Breast epithelium (tissue), 4 donors: ENCODE measurements at places on chromosomes 2 and 18.

DNA sequence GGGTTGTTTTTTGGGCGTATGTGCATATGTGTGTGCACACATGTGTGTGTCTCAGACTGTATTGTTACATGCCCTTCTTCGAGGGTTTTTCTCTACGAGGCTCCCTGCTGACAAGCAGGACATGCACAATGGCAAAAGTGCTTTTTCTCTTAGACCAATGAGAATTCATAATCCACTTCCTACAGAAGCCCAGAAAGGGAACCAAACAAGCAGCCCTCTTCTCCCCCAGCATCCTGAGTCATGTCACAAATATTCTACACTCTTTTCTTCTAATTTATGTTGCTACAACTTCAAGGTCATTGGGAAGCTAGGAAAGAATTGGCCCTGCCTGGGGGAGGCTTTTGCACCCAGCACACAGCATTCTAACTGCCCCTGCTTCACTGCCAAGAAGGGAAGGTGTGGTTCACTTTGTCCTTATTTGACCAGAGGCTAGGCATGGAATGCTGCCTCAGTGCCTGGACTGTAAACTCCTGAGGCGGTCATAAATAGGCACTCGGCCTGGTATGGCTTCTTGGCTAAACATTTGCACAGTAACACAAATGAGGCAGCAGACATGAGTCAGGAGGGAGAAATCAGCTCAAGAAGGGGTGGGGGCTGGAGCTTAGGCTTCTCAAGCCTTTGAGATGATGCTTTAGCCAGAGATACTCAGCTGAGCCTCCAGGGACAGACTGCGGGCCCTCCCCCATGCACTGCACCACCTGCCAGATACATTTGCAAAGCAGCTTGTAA is 92.7 kb upstream of the KLF7 start:
- H3K27me3 ChIP-seq = no peaks in the 10 kb centered on the region
- no peaks in the 10 kb centered on the region for H3K4me1 ChIP-seq
- no peak overlapping the region for H3K4me3 ChIP-seq
- H3K36me3 ChIP-seq = no peaks in the 10 kb centered on the region
- peak; percentile 67 for DNase-seq

DNA sequence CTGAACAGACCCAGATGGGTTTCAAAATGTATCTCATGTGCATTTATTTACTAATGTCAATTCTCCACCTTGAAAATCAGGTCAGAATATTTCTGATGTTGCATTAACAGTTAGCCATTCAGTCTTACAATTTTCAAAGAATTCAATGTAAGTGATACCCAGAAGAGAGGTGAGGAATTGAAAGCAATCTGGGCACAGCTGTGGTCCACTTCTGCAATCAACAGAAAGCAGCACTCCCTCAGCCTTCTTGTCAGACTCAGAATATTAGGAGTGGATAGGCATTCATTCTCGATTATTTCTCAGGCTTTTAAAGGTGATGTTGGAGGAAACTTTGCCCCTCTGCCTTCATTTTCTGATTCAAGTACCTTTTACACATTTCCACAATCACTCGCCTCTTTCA is 15.7 kb downstream of the CCL20 start:
- no peaks in the 10 kb centered on the region for H3K4me1 ChIP-seq
- no peaks in the 10 kb centered on the region for H3K36me3 ChIP-seq
- no peak overlapping the region for H3K4me3 ChIP-seq
- no peak overlapping the region for H3K27ac ChIP-seq

DNA sequence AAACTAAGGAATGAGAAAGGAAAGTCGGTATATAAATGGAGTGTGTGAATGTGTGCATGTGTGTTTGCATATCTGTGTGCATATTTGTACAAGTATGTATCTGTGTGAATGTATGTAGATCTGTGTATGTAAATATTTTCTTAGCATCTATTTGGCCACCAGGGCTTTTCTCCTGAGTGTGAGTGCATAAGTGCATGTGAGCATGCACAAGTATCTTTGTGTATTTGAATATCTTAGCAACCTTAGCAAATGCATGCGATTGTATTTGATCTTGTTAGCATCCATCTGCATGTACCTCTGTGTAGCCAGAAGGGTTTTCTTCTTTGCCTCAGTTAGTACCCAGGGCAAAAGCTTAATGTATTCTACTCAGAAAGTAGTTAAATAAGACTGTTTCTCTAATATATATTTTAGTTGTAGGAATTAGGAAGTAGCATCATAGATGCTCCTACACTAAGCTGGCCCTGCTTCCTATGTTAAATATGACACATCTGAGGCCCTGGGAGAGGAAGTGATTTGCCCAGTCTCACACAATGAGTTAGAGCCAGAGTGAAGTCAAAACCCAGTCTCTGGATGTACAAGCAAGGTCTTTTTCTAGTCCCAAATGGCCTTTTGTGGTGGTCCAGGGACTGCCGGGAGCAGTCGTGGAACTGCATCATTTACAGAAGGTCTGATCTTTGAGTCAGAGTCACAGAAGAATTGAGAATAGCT is 9.2 kb downstream of the FKBP1B start:
- no peak overlapping the region for H3K27ac ChIP-seq
- H3K4me1 ChIP-seq = no peaks in the 10 kb centered on the region
- no peaks in the 10 kb centered on the region for H3K36me3 ChIP-seq
- H3K27me3 ChIP-seq = no peaks in the 10 kb centered on the region
- no peak for DNase-seq
- no peak overlapping the region for H3K4me3 ChIP-seq

- no peak for DNase-seq
- no peaks in the 10 kb centered on the region for H3K27me3 ChIP-seq
- H3K27ac ChIP-seq = no peak overlapping the region
- H3K4me3 ChIP-seq = no peak overlapping the region
- H3K36me3 ChIP-seq = no peaks in the 10 kb centered on the region
These were observed 261.8 kb downstream of the NEDD4L start for GRCh38 chr18:58305792-58306191.

DNA sequence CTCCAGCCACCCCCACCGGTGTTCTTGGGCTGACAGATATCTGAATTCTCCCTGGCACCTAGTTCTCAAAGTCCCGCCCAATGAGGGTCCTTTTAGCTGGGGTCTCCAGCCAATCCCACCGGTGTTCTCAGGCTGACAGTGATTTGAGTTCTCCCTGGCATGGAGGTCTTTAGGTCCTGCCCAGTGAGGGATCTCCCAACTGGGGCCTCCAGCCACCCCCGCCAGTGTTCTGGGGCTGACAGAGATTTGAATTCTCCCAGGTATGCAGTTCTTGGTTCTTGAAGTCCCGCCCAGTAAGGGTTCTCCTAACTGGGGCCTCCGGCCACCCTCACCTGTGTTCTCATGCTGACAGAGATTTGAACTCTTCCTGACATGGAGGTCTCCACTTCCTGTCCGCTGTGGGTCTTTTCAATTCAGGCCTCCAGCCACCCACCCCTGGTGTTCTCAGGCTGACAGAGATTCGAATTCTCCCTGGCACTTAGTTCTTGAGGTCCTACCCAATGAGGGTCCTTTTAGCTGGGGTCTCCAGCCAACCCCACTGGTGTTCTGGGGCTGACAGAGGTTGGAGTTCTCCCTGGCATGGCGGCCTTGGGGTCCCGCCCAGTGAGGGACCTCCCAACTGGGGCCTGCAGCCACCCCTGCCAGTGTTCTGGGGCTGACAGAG is 154.6 kb downstream of the ANKRD36 start:
- H3K36me3 ChIP-seq = no peaks in the 10 kb centered on the region

GRCh38 chr2:203681978-203682377 is 24.5 kb upstream of the CD28 start:
- no peaks in the 10 kb centered on the region for H3K36me3 ChIP-seq
- DNase-seq = no peak
- peak overlapping the region; percentile 91 for H3K27ac ChIP-seq
- H3K4me3 ChIP-seq = no peak overlapping the region
- no peaks in the 10 kb centered on the region for H3K27me3 ChIP-seq
- peaks cover 11% of the 10 kb centered on the region for H3K4me1 ChIP-seq

DNA sequence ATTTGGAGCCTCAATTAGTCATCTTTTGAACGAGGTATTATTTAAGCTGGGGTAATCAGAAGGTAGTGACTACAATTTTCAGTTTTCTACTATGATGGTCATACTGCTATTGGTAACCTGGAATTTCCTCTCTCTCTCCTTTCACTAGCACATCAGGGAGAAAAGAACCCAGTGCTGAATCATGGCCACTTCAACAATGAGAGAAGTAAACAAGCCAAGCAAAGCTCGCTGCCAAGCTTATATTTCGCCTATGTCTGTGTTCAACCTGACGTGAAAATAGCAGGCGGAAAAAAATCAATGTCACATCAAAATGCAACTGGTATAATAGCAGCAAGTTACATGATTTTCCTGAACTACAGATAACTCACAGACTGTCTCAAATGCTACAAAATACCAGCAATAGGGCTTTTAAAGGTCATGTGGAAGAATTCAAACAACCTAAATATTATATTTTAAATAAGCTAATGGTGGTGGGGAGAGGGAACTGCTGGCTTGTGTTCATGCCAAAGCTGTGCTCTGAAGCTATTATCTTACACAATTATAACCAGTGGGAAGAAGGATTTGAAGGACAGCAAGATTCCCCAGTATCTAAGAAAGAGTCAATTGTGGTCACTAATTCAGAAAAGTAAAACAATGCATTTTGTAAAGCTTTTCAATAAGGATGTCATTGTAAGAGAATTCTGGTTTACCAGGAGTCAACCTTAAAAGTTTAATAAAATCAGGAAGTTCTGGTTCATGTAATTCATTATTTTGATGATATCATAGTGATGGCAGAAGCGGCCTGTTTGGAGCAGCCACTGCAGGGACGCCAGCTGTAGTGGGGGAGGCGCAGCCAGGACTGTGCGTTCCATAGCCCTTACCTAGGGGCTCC is 38.0 kb downstream of the RNF152 start:
- H3K36me3 ChIP-seq = no peaks in the 10 kb centered on the region
- no peaks in the 10 kb centered on the region for H3K27me3 ChIP-seq
- no peaks in the 10 kb centered on the region for H3K4me1 ChIP-seq
- DNase-seq = no peak
- no peak overlapping the region for H3K27ac ChIP-seq

DNA sequence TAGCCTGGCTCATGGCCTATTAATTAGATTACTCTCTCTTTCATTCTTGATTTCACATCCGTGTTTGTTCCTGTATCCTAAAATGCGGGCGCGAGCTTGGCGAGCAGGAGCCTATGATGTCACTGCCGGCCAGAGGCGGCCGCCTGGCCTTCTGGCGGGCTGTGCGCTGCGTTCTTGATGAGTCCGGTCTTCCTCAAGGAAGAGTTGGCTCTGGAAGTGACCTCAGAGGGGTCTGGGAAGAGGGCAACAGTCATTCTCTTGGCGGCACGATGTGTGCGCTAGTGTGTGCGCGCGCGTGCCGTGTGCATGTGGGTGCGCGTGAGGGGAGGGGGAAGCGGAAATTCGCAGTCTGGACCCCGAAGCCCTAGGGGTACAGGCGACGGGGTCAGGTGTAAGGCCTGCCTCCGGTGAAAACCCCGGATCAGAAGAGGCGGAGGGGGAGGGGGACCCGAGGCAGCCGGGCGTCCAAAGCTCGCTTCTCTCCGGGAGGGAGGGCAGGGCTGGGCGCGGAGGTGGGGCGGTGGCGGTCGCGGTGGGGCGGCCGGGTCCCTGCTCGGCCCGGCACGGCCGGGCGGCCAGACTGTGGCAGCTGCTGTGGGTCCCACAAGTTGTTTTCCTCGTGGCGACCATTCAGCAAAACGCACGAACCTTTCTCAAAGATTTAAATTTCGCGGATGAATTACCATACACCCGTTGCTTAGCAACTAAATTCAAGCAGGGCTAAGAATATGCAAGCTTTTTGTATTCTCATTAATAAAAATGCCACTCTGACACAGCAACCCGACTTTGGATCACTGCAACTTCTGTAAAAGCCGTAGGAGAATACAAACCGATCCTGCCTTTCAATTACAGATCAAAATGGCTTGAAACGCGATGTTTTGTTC is 8.4 kb downstream of the POU3F3 start:
- no peak overlapping the region for H3K27ac ChIP-seq
- peaks cover 7% of the 10 kb centered on the region for H3K27me3 ChIP-seq
- no peaks in the 10 kb centered on the region for H3K36me3 ChIP-seq

- H3K4me1 ChIP-seq = no peaks in the 10 kb centered on the region
- no peaks in the 10 kb centered on the region for H3K36me3 ChIP-seq
- no peak overlapping the region for H3K4me3 ChIP-seq
- no peak for DNase-seq
- no peak overlapping the region for H3K27ac ChIP-seq
- no peaks in the 10 kb centered on the region for H3K27me3 ChIP-seq
These were observed 92.6 kb upstream of the TSPYL6 start for GRCh38 chr2:54348646-54349045.

GRCh38 chr18:8063733-8064132 is 496.6 kb downstream of the PTPRM start:
- no peak for DNase-seq
- no peak overlapping the region for H3K27ac ChIP-seq
- no peak overlapping the region for H3K4me3 ChIP-seq
- H3K4me1 ChIP-seq = no peaks in the 10 kb centered on the region

- peaks cover 12% of the 10 kb centered on the region for H3K4me1 ChIP-seq
- peak overlapping the region; percentile 82 for H3K27ac ChIP-seq
- no peaks in the 10 kb centered on the region for H3K27me3 ChIP-seq
- DNase-seq = peak; percentile 38
These were observed 796 bp downstream of the MYO1B start for GRCh38 chr2:191245869-191246531.

DNA sequence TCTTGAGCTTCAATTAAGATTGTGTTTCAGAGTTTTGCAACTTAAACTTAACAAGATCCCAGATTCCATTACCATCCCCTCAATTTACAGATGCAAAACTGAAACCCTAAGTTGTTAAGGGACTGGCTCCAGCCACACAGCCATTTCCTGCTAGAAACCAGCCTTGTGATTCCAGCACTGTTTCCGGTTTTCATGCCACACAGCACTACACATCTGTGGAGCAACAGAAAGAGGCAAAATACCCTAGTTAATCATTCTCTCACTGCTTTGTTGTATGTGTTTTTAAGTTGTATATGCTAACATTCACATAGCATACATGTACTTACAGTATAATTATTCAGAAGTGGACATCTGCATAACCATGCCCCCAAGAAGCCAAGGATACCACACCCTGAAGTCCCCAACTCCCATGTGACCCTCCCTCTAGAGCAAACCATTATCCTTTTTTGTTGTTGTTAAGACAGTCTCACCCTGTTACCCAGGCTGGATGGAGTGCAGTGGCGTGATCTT is 87.4 kb downstream of the MYO5B start:
- DNase-seq = no peak
- H3K4me1 ChIP-seq = no peaks in the 10 kb centered on the region
- H3K27ac ChIP-seq = no peak overlapping the region
- no peaks in the 10 kb centered on the region for H3K36me3 ChIP-seq

DNA sequence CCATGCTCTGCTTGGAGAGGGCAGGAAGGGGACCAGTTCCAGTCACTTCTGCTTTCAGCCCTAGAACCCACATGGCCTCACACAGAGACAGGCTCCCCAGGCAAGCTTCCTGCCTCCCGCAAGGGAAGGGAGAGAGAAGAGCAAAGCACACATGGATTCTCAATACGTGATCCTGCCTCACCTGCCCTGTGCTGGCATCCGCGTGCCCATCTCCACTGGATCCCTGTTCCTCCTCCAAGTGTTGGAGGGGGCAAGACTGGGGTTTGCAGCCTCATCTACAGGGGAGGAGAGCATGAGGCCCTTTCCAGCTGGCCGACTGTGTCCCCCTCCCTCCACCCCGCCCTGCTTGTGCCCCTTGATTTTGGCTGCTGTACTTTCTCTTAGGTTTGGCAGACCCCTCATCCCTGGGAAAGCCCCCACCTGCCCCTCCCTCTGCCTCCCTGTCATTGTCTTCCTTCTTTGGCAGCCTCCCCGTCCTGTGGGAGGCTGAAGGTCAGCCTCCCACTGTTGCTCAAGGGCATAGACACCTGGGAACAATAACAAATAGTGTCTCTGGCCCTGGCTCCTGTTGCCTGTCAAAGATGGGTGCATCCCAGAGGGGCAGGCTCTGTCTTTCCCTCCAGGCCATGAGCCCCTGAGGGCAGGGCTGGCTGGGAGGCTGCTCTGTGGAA is 22.7 kb downstream of the KCNF1 start:
- no peaks in the 10 kb centered on the region for H3K36me3 ChIP-seq
- no peaks in the 10 kb centered on the region for H3K4me1 ChIP-seq
- no peak for DNase-seq
- H3K4me3 ChIP-seq = no peak overlapping the region
- H3K27me3 ChIP-seq = peaks cover 11% of the 10 kb centered on the region
